ENCODE measurements at places on chromosomes 1 and 21.
A peak's percentile ranks its signal among the peaks of the same experiment; 100 is the strongest.

- DNase-seq, result no peak
Measured at GRCh38 chr21:33419538-33420123, 16.4 kb downstream of the IFNGR2 start.

DNA sequence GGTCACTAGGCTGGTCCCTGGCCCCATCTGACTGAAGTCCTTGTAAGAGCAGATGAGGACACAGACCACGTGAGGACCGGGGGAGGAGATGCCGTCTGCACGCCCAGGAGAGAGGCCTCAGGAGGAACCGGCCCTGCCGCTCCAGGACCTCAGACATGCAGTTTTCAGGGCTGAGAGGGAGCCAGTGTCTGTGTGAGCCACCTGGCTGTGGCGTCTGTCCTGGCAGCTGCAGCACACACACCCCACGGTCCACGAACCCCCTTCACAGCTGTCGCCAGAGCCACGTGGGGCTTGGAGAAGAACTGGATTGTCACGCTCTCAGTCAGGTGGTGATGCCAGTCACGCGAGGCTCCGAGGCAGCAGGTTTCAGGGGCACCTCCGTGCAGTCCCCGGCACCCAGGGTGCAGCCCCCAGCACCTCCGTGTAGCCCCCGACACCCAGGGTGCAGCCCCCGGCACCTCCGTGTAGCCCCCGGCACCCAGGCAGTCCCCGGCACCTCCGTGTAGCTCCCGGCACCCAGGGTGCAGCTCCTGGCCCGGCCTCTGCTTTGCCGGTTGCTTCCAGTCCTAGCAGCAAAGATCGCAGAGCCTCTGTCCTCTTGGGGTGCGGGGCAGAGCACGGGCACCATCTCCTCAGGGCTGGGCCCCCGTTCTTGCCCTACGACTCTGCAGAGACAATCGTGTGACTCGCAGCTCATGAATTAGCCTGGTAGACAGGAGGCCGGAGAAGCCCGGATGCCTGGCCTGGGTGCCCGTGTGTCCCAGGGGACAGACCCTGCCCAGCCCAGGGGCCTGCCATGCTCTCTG lies 19.0 kb upstream of the SUMO3 start:
- no peak for DNase-seq

GRCh38 chr1:72634946-72635345 lies 352.6 kb upstream of the NEGR1 start:
- DNase-seq, result no peak

DNA sequence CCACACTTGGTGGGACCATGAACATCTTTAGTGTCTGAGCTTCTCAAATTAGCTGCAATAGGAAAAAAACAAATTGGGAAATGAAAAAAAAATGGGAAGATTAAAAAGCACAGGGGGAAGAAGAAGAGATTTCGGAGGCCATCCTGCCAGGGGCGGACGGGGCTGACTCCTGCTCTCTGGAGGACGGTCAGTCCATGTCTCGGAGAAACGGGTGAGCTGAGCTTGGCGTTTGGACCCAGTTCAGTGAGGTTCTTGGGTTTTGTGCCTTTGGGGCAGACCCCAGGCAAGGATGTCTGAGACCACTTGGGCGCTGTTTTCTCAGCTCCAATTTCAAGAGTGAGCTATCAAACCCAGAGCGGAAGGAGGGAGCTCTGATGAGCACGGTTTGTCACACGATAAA lies 123.9 kb downstream of the PRDM2 start:
- no peak for DNase-seq

GRCh38 chr1:62417351-62417999 lies 19.4 kb upstream of the USP1 start:
- no peak for DNase-seq

GRCh38 chr1:187894349-187894748 lies 1065.6 kb downstream of the PLA2G4A start:
- DNase-seq, result no peak

DNA sequence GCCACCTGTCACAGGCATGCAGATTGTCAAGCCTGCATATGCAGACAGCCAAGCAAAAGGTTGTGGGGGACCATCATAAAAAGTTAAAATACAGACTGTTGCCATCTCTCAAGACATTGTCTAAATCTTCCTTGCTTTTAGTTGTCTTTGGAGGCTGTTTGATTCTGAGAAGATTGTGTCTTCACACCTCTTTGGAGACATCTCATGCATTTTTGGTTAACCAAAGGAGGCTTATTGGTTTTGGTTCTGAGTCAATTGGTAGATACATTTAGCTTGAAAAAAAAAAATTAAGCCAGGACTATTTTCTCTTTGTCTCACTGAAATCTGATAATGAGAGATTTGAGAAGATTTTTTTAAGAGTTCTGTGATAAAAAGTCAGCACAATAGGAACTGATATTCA lies 217.6 kb downstream of the LYPLAL1 start:
- DNase-seq, result no peak

GRCh38 chr1:115874904-115875303 lies 34.0 kb upstream of the NHLH2 start:
- DNase-seq, result no peak

- no peak for DNase-seq
Measured at GRCh38 chr1:66276218-66276617, 257.7 kb upstream of the SGIP1 start.

DNA sequence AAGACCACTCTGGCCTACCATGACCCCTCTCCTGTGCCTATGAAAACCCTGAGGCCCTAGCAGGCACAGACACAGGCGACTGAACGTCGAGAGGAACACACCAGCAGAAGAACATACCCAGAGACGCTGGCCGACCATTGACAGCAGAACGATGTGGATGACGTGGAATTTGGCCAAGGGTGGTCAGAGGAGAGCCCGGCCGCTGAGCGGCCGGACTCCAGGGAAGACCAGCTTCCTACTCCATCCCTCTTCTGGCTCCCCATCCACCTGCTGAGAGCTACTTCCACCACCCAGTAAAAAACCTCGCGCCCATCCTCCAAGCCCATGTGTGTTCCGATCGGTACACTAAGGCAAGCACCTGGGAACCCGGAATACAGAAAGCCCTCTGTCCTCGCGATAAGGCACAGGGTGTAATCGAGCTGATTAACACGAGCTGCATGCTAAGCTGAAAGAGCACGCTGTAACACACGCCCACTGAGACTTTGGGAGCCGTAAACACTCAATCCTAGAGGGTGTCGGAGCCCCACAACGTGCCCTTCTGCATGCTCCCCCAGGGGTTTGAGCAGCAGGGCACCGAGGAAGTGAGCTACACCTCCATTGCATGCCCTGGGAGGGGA lies 150.3 kb downstream of the CENPF start:
- no peak for DNase-seq

DNA sequence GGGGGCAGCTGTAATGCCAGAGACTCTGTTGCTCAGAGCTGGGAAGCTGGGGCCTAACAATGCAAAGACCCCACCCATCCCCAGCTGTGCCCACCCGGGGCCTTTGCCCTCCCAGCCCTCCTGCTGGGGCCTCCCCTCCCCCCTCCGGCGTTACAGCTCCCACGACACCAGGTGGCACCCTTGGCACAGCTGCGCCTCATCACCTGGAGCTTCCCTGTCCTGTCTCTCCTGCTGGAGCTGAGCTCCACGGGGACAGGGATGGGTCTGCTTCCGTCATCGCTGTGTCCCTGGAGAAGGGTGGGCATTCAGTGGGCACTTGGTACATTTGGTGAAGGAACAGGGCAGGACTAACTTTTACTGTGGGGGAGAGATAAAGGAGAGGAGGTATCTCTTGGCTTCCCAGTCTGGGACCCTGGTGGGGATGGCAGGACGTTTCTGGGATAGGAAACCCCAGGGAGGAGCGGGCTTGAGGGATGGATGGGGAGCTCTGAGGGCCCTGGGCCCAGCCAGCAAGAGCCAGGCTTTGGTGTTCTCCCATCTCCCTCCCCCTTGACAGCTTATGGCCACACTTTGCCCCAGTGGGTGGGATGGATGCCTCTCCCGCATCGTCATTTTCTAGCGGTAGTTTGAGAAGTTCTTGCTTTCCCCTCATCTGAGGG lies 453.2 kb downstream of the PTPRU start:
- DNase-seq, result no peak

GRCh38 chr1:195733826-195734225 lies 874.4 kb downstream of the KCNT2 start:
- DNase-seq, result no peak

GRCh38 chr1:186435336-186435735 lies 25.6 kb downstream of the PDC start:
- DNase-seq, result no peak

GRCh38 chr1:153956997-153957715 lies 1.3 kb downstream of the CRTC2 start:
- no peak for DNase-seq

DNA sequence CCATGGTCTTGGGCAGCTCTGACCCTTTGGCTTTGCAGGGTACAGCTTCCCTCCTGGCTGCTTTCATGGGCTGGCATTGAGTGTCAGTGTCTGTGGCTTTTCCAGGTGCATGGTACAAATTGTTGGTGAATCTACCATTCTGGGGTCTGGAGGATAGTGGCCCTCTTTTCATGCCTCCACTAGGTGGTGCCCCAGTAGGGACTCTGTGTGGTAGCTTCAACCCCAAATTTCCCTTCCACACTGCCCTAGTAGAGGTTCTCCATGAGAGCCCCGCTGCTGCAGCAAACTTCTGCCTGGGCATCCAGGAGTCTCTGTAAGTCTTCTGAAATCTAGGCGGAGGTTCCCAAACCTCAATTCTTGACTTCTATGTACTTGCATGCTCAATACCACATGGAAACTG lies 494.5 kb upstream of the LRRC7 start:
- no peak for DNase-seq

- no peak for DNase-seq
Measured at GRCh38 chr1:98989556-98989907, 15.1 kb downstream of the PLPPR5 start.

- no peak for DNase-seq
Measured at GRCh38 chr1:3858231-3858981, 1.1 kb downstream of the DFFB start.

DNA sequence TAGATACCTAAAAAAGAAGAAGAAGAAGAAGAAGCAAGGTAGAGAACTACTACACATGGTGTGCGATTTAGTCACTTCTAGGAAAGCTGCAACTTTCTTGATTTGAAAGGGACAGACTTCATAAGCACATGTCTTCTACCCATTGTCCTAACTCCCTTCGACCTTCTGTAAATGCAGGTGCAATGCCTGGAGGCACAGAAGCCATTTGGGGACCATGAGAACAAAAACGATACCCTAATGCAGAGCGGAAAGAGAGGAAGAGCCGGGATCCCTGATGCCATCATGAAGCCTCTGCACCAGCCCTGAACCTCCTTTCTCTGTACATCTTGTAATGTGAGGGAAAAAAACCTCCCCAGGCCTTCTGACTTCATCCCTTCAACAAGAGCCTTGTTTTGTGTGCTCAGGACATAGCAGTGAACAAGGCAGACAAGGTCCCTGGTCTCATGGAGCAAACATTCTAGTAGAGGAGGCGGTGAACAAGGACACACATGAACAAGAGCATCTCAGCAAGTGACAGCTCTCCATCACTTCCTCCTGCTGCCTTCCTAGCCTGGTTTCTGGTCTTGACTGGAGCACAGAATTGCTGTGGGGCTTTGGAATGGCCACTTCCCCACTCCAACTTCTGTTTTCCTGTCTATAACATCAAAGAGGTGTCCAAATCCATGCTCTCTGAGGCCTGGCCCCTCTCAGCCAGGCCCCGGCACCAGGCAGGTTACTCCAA lies 5.5 kb upstream of the LAPTM5 start:
- DNase-seq, result no peak

GRCh38 chr1:1782399-1783221 lies 4.3 kb upstream of the NADK start:
- no peak for DNase-seq

DNA sequence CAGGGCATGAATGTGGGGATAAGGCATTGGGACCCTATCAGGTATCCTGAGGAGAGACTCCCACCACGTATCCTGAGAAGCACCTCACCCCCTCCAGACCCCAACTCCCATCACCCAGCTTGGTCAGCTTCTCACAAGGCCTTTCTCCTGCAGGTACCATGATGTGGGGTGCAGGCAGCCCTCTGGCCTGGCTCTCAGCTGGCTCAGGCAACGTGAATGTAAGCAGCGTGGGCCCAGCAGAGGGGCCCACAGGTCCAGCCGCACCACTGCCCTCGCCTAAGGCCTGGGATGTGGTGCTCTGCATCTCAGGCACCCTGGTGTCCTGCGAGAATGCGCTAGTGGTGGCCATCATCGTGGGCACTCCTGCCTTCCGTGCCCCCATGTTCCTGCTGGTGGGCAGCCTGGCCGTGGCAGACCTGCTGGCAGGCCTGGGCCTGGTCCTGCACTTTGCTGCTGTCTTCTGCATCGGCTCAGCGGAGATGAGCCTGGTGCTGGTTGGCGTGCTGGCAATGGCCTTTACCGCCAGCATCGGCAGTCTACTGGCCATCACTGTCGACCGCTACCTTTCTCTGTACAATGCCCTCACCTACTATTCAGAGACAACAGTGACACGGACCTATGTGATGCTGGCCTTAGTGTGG lies 1.3 kb downstream of the GPR3 start:
- DNase-seq, result no peak

GRCh38 chr1:163410073-163410999 lies 88.6 kb downstream of the NUF2 start:
- DNase-seq, result no peak

DNA sequence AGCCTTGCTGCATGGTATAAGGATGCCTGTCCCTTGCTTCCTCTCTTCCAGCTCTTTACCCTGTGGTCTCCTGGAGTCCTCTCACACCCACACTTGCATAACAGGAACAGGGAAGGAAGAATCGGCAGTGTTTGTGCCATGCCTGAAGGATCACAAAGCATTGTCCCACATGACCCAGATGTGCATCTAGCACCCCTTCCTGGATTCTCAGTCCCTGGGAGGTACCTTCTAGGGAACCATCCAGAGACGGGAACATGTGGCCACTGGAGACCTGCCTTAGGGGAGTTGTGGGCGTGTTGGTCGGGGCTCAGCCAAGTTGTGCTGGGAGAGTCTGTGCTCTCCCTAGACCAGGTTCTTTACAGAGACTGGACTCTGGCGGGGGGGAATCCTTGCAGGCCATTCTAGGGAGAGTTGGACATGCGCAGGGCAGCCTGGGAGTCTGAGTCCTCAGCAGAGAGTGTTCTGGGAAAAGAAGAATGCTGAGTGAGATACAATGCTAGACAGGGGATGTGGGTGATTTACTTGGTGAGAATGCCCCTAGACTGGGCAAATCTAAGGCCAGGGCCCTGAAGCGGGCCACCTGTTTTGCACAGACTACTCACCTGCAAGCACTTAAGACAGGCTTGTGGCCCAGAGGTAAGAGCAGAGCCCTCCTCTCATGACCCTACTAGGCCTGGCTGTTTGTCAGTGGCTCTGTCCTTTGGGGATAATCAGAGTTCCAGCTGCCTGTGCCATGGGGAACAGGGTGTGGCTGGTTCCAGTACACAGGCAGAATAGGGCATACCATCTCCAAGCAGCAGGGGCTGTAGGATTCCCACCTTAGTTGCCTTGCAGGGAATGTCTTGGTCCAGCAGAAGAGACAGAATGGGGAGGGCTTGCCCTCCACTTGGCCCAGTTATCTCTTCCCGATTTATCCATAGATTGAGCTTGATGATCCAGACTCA lies 89.8 kb downstream of the MAN1C1 start:
- no peak for DNase-seq

- DNase-seq, result peak; percentile 34
Measured at GRCh38 chr1:6962996-6963911, 178.0 kb downstream of the CAMTA1 start.

- DNase-seq, result no peak
Measured at GRCh38 chr21:29710498-29710897, 229.3 kb downstream of the GRIK1 start.
